ENCODE measurements at places on chromosomes 2 and 18.
A peak's percentile ranks its signal among the peaks of the same experiment; 100 is the strongest.

GRCh38 chr2:164803776-164804466, 37.7 kb downstream of the COBLL1 start:
- no peak for DNase-seq

DNA sequence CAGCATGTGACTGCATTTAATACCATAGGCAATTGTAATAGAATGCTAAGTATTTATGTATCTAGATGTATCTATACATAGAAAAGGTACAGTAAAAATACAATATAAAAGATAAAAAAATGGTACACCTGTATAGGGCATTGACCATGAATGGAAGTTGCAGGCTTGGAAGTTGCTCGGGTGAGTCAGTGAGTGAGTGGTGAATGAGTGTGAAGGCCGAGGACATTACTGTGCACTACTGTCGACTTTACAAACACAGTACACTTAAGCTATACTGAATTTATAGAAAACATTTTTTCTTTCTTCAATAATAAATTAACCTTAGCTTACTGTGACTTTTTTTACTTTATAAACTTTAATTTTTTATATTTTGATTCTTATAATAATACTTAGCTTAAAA, 8.9 kb downstream of the DIS3L2 start:
- no peak for DNase-seq

- DNase-seq: no peak
Observed at GRCh38 chr2:82109418-82109817, 1804.9 kb upstream of the LRRTM1 start.

DNA sequence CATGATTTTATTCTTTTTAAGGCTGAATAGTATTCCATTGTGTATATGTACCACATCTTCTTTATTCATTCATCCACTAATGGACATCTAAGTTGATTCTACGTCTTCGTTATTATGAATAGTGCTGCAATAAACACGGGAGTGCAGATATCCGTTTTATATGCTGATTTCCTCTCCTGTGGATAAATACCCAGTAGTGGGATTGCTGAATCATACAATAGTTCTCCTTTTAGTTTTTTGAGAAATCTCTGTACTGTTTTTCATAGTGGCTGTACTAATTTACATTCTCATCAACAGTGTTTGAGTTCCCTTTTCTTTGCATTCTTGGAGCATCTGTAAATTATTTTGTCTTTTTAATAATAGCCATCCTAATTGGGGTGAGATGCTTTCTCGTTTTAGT, 114.5 kb downstream of the RGPD3 start:
- DNase-seq: no peak

GRCh38 chr2:117027646-117028045, 786.8 kb upstream of the DDX18 start:
- no peak for DNase-seq

DNA sequence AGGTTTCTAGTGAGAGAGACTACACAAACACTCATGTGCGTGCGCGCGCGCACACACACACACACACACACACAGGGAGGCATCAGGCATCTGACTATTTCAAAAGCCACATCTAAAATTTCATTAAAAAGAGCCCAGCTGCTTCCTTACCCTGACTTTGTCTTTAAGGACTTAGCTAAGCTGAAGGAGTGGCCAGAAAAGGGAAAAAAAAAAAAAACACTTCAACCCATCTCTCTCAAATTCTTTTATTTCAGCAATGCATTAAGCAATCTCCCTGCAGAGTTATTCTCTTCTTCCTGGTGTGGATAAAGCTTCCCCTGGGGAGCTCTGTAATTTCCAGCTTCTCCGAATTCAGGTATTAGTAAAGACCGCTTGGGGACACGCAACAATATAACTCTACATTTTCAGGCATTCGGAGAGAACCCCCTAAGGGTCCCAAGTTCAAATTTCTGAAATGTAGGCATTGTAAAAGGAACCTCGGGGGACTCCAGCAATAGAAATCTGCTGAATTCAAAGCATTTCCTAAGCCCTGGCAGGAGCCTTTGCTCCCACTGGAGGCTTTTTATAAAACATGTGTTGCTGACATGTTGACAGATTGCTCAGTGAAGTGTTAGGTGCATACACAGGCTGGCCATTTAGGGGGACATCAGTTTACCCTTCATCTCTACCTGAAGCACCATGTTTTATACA, 67.0 kb downstream of the ZNF521 start:
- DNase-seq: peak; percentile 7

DNA sequence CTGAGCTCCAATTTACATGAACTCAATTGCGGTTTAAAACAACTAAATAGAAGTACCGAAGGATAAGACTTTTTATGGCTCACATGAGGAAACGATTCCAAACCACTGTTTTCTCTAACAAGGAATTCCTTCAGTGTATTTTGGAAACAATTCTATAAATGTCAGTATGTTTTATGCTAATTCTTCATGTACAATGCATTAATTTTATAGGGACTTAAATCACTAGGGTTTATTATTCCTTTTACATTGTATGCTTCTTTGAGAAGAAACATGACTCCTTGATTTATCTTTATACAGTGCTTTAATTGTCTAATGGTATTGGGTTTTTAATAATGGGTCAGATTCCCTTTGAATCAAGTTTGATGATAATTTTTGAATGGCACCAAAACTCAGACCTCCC, 566.8 kb downstream of the EPHA4 start:
- no peak for DNase-seq

- no peak for DNase-seq
Observed at GRCh38 chr2:174247474-174248186, 702 bp downstream of the OLA1 start.

DNA sequence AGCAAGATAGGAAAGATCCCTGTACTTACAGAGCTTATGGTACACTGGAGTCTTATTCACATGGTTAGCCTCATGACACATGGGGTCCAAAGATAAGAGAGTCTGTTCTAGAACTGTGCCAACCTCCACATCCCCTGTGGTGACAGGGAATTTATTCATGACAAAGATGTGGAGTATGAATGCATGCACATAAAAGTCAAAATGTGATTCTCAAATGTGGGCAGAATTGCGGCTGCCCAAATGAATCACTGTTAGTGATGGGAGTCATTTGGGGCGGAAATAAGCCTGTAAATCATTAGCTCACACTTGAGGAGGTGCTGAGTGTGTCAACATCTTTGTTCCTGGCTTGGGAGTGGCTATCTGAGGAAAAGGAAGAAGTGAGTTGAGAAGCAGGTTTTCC, 560.6 kb downstream of the SLC4A3 start:
- DNase-seq: no peak

DNA sequence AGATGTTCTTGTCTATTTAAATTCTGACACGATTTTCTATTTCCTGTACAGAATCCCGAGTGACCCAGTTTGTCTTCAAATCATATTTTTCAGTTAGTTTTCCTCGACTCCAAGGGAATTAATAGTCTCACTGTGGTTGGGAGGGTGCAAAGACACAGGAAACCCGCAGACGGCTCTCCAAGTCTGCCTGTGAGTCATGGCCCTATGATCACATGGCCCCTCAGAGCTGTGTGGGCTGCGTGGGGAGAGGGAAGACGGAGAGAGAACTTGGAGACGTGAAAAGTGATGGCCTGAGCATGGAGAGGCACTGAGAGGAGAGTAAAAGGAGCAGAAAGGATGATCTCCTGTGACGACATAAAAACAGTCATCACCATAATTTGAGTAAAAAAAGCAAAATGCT, 989.9 kb downstream of the DCDC2C start:
- DNase-seq: no peak

DNA sequence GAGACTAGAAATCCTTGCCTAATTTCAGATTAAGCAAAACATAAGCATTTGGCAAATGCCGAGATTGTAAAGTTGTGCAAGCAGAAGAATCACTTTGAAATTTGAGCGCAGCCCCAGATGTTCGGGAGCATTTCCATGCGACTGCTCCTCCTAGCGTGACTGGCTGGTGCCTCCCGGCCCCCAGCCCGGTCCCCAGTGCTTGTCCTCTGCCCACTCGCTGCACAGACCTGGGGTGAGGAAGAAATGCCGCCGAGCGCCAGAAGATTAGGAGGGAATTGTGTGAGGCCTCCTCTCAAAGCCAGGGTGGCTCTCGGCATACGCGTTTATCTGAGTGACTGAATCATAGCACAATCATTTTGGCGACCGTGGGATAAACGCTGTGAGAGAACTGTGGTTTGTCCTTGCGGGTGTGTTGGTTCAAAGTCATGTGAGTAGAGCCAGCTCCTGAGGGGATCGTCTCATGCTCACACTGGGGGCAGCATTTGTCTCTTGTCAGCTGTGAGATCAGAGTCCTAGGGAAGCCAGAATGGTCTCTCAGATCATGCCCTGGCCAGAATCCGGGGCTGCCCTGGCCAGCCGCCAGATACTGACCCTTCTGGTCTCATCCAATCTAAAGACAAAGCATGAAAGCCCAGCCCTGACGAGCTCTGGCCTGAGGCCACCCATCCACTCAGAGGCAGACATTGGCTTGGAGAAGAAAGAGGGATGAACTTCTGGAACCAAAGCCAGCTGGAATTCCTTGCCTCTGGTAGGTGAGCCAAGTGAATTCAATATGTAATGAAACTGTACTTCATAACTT, 189.3 kb downstream of the SH3RF3 start:
- no peak for DNase-seq

GRCh38 chr2:7530001-7530400, 612.8 kb downstream of the RNF144A start:
- no peak for DNase-seq
